H9 (cell line): ENCODE measurements at places on chromosomes 7 and 10.

DNA sequence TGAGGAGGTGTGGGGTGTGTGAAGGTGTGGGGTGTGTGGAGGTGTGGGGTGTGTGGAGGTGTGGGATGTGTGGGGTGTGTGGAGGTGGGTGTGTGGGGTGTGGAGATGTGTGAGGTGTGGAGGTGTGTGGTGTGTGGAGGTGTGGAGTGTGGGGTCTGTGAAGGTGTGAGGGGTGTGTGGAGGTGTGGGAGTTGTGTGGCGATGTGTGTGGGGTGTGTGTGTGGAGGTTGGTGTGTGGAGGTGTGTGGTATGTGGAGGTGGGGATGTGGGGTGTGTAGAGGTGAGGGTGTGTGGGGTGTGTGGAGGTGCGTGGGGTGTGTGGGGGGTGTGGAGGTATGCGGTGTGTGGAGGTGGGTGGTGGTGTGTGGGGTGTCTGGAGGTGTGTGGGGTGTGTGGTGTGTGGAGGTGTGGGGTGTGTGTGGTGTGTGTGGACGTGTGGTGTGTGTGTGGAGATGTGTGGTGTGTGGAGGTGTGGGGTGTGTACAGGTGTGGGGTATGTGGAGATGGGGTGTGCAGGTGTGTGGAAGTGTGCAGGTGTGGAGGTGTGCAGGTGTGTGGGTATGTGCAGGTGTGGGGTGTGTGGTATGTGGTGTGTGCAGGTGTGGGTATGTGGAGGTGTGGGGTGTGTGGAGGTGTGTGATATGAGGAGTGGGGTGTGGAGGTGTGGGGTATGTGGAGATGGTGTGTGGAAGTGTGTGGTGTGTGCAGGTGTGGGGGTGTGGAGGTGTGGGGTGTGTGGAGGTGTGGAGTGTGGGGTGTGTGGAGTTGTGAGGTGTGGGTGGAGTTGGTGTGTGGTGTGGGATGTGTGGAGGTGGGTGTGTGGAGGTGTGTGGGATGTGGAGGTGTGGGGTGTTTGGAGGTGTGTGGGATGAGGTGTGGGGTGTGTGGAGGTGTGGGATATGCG, 34.5 kb downstream of the SPDYE17 start:
- no peak for DNase-seq

- DNase-seq: no peak
These were observed 1001.9 kb upstream of the SORCS1 start for GRCh38 chr10:108166401-108166800.

DNA sequence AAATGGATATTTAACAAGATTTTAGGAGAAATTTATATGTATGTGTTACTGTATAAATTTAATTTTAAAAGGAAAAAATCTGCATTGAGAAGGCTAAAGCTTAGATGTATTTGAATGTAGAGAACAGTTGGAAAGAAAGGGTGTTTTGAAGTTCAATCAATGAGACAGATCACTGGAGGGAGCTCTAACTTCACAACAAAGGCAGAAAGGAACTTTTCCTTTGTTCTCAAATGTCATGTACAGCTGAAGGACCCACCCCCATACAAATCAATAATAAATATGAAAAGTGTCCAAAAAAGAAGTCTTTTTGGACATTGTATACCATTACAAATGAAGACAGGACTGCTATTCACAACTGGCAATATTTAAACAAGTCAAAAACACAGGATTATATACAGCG, 403.4 kb downstream of the DNAJB9 start:
- DNase-seq: no peak

DNA sequence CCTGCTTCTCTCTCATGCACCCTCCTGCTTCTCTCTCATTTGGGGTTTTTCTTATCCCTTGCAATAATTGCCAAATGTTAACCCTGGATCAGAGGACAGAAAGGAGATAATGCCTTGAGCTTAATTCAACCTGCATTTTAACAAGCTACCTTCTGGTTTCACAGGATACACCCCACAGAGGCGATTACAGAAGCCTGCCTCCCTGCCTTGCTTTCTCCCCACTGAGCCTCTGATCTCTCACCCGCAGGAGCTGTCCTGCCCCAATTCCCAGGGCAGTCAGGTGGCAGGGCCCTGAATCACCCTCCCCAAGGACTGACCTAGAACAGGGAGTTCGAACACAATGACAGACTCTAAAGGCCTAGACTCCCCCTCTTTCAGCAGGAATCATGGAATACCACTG, 959.5 kb downstream of the GRID1 start:
- peak; percentile 33 for DNase-seq

GRCh38 chr10:61628151-61628874, 34.4 kb upstream of the CABCOCO1 start:
- DNase-seq: no peak

DNA sequence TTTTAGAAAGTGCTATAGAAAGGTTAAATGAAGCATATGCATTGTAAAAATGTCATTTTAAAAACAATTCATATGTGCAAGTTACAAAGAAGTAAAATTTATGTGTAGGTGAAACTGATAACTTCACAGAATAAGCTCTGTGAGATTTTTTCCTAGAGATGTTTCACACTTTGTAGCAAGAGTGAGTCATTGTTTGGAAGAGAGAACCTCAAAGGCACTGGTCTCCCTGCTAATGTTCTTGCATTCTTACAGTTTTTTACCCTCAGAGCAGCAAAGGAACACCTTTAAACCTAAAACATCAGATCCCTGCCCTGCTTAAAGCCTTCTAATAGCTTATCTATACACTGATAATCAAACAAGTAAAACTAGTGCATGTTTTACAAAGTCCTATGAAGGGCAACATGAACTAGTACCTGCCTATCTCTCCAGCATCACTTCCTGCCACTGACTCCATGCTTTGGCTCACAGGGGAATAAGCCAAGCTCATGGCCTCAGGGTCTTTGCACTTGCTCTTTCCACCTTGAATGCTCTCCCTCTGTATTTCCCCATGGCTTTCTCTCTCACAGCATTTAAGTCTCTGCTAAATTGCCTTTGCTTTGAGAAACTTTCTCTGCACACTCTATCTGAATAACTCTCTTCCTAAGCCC, 997.0 kb downstream of the GATA3 start:
- no peak for DNase-seq

GRCh38 chr10:21673668-21674067, 139.6 kb downstream of the MLLT10 start:
- no peak for DNase-seq

DNA sequence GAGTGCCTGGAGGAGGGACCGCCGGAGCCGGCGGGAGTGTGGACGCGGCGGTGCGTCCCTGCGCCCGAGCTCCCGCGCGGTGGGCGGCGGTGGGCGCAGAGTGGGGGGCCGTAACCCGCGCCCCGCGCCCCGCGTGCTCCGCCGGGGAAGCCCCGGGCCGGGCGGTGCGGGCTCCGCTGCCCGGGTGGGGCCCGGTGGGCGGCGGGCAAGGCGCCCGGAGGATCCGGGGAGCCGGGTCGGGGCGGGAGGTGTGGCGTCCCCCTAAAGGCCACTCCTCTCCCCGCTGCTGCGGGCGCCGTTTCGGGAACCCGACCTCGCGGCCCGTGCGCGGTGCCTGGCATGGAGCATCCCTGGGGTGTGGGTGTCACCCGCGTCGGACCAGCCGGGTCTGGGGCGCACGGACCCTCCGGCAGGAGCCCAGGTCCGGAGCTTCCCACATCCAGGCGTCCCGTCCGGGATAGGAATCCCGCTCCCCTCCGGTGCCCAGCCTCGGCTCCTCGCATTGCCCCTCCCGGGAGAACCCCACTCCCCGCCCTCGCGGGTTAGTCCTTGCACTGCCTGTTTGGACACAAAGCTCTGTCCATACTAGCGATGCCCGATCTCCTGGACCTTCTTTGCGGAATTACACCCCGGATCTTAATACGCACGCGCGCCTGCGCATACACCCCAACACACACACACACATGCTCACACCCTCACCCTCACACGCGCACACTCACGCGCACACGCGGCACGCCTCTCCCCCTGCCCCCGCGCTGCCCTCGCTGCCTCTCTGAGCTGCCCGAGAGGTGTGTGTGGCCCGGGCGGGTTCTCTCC, 723 bp downstream of the MTURN start:
- DNase-seq: no peak

DNA sequence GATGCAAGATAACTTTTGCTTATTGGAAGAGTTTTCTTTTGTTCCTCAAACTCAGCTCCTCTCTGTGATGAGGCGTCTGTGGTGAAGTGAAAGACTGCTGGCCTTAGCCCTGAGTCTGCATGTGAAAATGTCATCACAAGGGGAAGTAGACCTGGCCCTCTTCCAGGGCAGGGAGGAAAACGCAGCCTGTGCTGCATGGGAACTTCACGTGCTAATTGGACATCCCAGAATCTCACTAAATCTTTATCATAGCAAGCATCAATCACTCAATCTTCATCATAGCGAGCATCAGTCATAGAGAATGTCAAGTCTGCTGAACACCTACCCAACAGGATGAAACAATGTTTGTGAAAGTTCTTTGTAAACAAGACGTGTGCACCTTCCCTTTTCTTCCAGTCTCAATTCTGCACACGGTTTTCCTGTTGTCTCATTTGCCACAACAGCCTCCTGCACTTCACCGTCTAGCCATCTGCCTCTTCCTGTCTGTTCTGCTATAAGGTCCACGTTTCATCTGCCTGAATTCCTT, 314.6 kb downstream of the FRMD4A start:
- DNase-seq: no peak

- DNase-seq: no peak
These were observed 45.7 kb upstream of the RASGEF1A start for GRCh38 chr10:43312612-43313011.

DNA sequence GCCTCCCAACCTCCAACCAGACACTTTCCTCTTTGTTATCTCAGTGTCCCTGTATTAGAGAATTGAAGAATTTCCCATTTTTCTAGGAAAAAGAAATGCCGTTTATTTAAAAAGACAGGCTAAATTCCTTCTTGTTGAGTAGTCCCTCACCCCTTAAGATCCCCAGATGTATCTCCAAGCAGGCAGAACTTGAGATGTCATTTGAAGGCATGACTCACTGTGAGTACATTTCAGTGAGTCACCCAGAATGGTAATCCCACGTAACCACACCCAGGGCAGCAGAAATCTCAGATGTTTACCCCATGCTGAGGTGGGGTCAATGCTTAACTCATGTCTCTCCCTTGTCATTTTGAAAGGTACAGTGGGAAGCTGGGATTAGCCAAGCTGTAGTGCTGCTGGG, 4.4 kb downstream of the ZNF655 start:
- no peak for DNase-seq

DNA sequence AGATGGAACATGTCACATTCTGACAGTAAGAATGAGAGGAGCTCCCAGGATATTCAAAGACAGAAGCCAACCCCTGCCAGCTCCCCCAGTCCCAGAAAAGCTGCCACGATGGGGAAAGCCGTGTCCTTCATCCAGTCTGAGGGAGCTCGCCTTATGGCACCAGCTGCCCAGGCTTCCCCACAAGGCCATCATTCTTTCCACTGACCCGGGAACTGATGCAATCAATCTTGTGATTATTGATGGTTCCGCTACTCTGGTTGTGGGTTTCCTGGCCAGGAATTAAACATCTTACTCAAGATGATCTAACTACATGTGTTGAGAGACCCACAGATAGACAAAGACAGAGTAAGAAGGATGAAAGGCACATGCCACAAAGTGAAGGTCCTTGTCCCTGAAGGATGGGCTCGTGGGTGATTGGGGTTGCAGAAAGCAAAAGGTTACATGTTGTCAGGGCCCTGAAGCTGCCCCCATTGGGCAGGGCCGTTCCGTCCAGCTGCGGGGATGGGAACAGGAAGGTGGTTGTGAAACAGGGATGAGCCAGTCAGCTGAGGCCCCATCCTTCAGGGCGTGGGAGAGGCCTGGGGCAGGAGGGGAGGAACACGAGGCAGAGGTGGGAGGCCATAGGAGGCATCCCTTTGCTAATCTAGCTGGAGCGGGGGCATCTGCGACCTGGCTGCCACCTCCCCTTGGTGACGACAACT, 127.6 kb downstream of the OAT start:
- DNase-seq: peak; percentile 10

DNA sequence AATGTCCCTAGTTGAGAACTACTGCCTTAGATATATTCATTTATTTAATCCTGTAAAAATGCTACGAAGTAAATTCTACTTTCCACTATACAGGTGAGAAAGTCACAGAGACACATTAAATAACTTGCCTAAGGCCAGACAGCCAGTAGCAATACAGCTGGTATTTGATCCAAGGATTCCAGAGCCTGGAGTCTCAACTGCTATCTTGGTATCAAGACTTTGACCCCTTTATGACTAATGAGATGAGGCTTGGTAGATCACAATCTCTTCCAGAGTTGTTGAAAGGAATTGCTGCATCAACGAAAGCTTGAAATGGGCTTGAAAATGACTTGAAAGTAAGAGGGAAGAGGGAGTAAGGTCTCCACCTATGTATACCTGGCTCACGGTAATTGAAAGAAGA, 83.3 kb downstream of the ORC5 start:
- no peak for DNase-seq

DNA sequence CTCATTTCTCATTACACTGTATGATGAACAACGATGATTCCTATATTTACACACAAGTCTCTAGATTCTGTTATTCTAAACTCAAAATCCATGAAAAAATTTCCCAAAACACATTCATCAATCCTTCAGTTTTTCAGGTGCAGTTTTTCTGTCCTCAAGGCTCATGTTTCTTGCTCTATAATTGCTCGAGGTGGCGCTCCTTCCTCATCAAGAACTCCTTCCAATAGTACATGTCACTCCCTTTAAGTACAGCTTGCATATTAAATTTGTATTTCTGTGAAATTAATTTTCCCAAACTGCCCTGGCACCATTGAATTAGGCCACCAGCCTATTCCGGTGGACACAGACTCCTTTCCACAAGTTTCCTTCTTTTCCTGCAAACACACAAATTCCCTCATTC, 188.7 kb upstream of the MINDY3 start:
- DNase-seq: no peak

GRCh38 chr7:85081392-85081791, 105.5 kb downstream of the SEMA3D start:
- DNase-seq: no peak

GRCh38 chr10:1966712-1967376, 229.5 kb upstream of the ADARB2 start:
- no peak for DNase-seq

GRCh38 chr7:151018421-151019129, 5.7 kb downstream of the ATG9B start:
- peak; percentile 62 for DNase-seq

GRCh38 chr10:22017283-22018020, 13.9 kb upstream of the DNAJC1 start:
- DNase-seq: no peak
